ENCODE measurements at places on chromosomes 3 and 15.

DNA sequence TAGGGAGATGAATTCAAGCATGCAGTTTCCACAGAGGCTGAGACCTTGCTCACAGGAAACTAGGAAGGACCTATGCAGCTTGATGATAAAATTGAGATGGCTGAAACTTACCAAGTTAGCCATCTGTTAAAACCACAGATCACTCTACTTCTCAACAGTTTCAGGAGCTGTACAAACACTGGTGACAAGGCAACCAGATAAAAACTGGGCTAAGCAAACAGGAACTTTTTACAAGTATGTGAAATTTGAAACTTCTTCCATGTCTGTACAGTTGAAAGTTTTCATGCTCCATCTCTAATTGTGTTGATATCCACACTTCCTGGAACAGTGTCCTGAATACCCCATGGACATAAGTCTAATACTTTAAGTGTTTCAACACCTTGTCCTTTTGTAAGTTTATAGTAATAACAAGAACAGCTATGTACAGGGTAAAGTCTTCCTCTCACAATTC lies 78.2 kb downstream of the FAIM start:
- DNase-seq: no peak

GRCh38 chr3:127688416-127689265 lies 15.9 kb downstream of the ABTB1 start:
- DNase-seq: peak; percentile 86

DNA sequence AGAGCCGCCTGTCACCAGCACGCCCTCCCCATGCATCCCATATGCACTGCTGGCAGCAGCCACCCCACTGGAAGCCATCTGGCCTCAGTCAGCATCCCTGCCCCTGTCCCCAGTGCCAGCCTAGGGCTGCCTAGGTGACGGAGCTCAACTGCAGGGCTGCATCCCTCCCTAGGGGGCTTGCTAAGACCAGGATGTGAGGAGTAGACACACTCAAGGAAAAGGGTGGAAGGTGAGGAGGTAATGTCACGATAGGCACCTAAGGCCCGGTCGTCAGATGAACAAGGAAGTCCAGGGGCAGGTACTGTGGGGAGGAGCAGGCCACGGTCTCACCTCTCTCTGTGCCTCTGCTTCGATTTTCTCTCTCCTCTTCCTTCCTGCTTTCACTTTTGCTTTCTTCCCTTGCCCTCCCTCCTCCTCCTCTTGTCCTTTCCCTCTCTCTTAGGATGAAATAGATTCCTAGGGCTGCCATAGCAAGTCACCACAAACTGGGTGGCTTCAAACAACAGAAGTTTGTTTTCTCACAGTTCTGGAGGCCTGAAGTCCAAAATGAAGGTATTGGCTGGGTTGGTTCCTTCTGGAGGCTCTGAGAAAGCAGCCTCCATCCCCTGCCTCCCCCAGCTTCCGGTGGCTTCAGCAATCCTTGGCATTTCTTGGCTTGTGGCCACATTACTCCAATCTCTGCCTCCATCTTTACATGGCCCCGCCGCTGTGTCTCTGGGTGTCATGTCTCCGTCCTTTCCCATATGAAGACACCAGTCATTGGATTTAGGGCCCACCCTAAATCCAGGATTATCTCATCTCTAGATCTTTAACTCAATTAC lies 298.3 kb downstream of the SHQ1 start:
- no peak for DNase-seq

DNA sequence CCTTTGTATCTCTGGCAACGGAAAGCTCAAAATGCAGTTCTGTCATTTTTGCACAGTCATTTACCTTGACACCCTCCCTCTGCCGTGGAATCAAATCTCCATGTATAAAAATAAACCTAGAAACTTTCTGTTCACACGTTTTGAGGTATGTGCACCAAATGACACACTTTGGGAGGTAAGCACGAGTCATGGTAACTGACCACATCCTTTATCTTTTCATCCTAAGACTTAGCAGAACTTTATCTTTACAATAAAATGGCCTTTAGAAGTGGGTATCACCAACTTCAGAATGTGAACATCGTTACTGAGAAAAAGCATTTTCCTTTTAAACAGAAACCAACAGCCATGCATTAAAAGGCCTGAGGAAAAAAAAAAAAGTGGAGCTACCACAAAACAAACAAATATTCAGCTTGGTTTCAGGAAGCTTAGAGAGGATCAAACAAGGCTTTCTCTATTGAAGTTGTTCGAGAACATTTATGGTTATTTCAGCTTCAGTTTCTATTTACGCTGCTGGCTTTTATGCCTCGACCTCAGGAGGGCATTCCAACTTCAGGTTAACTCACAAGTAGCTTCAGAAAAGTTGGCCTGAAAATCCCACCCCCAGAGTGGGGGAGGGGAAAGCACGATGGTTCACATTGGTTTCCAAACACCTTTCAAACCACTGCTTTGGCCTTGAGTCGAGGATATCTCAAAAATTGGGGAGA lies 171.1 kb upstream of the ICE2 start:
- no peak for DNase-seq

DNA sequence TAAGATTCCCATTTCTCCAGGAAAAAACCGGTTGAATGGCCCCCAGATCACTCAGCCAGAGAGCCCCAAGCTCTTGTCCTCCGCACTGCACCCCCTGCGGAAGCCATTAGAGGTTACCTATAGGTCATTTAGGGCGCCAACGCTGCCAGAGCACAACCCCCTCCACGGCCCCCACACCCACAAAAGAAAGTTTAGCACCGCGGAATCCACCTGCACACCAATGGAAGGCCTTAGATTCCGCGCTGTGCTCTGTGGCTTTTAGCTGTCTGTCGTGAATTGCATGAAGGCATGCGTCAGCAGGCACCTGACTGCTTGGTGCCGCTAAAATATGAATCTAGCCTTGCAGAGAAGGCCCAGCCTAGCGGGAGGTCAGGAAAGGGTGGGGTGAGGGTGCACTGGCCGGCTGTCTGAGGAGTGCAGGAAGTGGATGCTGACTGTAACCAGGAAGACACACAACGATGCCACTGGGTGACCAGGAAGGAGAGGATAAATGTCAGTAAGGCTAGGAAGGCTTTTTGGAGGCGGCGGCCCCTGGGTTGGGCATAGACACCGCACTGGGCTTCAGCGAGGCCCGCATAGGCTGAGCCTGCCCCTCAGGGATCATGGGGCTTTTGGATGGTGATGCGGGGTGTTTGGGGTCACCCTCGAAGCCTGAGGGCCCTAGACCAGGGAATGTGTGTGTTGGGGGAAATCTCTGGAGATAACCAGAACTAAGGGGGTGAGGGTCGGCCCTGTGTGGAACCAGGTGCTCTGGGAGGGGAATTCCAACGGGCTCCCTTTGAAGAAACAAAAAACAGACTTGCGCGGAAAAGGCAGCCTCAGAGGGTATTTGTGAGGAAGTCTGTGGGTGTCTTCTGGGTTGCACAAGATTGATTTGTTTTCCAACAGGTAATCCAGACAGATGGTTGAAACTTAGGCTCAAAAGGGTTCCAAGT lies 976 bp upstream of the NUP210 start:
- peak; percentile 8 for DNase-seq

DNA sequence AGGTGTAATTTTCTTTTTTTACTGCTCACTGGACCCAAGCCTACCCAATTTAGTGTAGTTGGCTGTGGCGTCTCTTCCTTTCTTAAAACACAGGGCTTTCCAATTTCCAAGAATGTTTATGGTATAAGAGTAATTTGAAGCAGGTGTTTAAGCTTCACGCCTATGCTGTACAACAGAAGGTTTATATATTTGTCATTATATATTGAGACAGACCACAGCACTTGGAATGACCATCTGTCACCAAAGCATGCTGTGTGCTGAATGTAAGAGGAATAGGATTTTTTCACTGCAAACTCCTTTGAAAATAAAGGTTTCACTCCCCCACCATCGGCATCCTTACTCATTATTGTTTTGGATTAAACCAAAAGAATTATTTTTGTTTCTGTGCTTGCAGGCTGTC lies 325.7 kb downstream of the OTOL1 start:
- DNase-seq: peak; percentile 43

- DNase-seq: no peak
These were observed 366 bp downstream of the TM6SF1 start for GRCh38 chr15:83107841-83108181.

GRCh38 chr15:84855136-84855535 lies 29.3 kb upstream of the SLC28A1 start:
- peak; percentile 56 for DNase-seq

GRCh38 chr3:27553886-27554540 lies 69.8 kb upstream of the SLC4A7 start:
- no peak for DNase-seq

- no peak for DNase-seq
These were observed 48.1 kb downstream of the MYO5C start for GRCh38 chr15:52247461-52247860.

DNA sequence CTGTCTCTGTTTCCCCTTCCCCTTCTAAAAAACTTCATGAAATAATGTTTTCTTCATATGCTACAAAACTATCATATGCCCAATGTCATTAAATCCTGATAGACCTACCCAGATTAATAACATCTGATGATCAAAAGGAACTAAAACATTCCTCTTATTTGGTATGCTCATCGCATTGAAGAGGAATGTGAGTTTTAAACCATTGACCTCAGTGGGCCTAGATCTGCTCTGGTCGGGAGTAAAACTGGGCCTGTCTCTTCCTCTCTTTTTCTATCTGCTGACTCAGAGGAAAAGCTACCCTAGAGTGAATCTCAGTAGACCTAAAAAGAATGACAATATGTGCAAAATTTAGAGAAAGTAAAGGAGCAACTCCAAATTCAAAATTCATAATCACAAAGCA lies 275.8 kb downstream of the SATB1 start:
- no peak for DNase-seq

- peak; percentile 97 for DNase-seq
These were observed 13.0 kb downstream of the ZFAND6 start for GRCh38 chr15:80072285-80072994.

DNA sequence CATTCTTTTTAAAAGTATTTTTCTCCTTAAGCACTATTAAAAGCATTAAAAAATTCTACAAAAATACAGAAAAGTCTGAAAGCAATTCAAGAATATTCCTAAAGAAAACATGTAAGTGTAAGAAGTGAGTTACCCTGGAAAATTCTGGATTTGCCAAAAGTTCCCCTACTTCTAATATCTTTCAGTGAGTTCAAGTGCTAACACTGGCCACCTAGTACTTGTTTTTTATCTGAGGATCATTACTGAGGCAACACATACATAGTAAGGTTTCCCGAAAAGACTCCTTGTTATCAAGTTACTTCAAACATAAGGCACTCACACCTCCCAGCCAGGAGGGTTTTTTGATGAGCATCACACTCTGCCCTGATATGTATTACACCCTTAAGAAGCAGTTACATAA lies 158.4 kb downstream of the TIGIT start:
- DNase-seq: no peak

DNA sequence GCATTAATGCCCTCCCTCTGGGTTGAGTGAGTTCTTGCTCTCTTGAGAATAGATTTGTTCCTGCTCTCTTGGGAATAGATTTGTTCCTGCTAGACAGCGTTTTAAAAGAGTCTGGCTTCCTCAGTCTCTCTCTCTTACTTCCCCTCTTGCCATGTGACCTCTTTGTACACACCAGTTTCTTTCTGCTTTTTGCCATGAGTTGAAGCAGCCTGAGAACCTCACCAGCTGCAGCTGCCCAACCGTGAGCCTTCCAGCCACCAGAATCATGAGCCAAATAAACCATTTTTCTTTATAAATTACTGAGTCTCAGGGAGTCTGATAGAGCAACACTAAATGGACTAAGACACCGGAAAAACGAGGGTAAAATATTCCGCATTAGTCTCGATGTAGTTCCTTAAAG lies 253.6 kb downstream of the CNTN6 start:
- no peak for DNase-seq

GRCh38 chr15:79015416-79015815 lies 70.6 kb upstream of the CTSH start:
- DNase-seq: no peak

- no peak for DNase-seq
These were observed 121.9 kb downstream of the BBX start for GRCh38 chr3:107644631-107645030.

- DNase-seq: no peak
These were observed 62.5 kb downstream of the POLQ start for GRCh38 chr3:121483290-121483689.

- no peak for DNase-seq
These were observed 256.5 kb upstream of the AGTR1 start for GRCh38 chr3:148441191-148441590.

DNA sequence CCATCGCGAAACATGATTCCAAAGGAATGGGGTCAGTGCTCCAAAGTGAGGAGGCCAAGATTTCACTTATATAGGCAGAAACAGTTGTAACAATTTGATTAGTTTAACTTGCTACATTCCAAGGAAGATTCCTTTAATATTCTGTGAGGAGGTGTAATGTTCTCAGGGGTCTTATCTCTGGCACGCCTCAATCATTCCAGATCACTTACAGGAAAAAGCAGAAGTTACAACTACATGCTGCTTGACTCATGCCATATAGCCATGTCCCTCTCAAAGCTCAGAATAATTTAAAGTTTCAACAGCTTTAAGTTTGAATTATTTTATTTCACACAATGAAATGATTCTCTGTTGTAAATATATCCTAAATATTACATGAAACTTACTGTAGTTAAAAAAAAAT lies 3.5 kb upstream of the FYTTD1 start:
- no peak for DNase-seq

GRCh38 chr3:97871186-97871585 lies 49.4 kb downstream of the CRYBG3 start:
- peak; percentile 74 for DNase-seq

DNA sequence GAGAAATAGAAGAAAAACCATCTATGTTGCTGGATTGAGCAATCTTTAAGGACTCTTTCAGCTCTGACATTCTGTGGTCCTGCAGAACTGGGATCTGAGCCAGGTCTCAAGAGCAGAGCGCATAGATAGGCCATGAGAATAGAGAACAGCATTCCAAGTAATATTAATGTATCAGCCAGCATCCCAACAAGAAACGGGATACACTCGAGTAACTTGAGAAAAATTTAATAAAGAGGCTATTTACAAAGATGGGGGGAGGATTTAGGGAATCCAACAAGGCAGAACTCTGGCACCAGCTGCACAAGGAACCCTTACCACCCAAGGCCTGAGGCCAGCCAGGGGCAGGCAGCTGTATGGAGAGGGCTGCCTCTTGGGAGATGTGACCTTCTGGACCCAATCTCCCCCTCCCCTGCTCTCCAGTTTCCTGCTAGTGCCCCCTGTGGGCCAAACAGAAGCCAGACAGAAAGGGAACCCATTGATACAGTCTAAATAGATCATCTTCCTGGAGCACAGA lies 8.2 kb downstream of the TMOD2 start:
- DNase-seq: peak; percentile 94

GRCh38 chr3:123401836-123402530 lies 46.9 kb downstream of the ADCY5 start:
- no peak for DNase-seq
